Type B pancreatic cell (in vitro differentiated cells): ENCODE measurements at places on chromosomes 2 and 18. TPM values are rescaled to one million over a fixed set of nuclear protein-coding genes. Genes with fewer than 3 reads are reported as not detected.

ATP5F1A gene
- total RNA-seq = 526 and 558 TPM in 2 replicates

SERPINB12 gene
- 15.5 and 22.3 TPM in 2 replicates for total RNA-seq

DNA sequence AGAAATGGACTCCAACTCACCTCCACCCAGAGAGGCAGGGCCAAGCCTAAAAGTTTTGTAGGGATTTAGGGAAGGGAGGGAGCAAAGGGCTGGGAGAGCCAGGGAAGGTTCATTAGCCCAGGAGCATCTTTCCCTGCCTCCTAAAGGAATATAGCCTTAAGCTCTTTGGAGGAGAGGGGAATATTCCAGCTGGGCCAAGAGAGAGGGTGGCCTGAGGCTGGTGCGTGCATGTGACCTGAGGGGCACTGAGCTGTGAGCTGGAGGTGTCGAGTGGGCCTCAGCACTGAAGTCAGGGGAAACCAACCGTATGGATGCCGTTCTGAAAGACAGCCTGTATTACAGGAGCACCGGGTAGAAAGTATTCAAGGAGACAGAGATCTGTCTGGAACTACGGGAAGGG lies 112.6 kb downstream of the KLHL29 start:
- H3K36me3 ChIP-seq = no peaks in the 10 kb centered on the region
- H3K27ac ChIP-seq = peak overlapping the region; percentile 56
- no peaks in the 10 kb centered on the region for H3K27me3 ChIP-seq
- no peak overlapping the region for H3K4me3 ChIP-seq
- H3K4me1 ChIP-seq = peaks cover 54% of the 10 kb centered on the region

GRCh38 chr2:98849113-98849512 lies 86.9 kb downstream of the CRACDL start:
- no peak for DNase-seq
- no peak overlapping the region for H3K4me3 ChIP-seq
- peaks cover 4% of the 10 kb centered on the region for H3K27me3 ChIP-seq

- no peak overlapping the region for H3K27ac ChIP-seq
- no peak overlapping the region for H3K4me3 ChIP-seq
- no peaks in the 10 kb centered on the region for H3K27me3 ChIP-seq
Measured at GRCh38 chr2:239278941-239279365, 121.9 kb downstream of the HDAC4 start.

- no peak for DNase-seq
- H3K36me3 ChIP-seq = peaks cover 10% of the 10 kb centered on the region
- no peak overlapping the region for H3K27ac ChIP-seq
- no peaks in the 10 kb centered on the region for H3K27me3 ChIP-seq
- no peak overlapping the region for H3K4me3 ChIP-seq
Measured at GRCh38 chr2:169683425-169684134, 10.6 kb downstream of the CFAP210 start.

- no peak overlapping the region for H3K4me3 ChIP-seq
- H3K27me3 ChIP-seq = no peaks in the 10 kb centered on the region
- peaks cover 11% of the 10 kb centered on the region for H3K4me1 ChIP-seq
- peak overlapping the region; percentile 17 for H3K27ac ChIP-seq
Measured at GRCh38 chr2:63875559-63876245, 34.0 kb downstream of the UGP2 start.

C2orf72 gene
- 9.9 and 16.7 TPM in 2 replicates for total RNA-seq

GRCh38 chr2:19893520-19894133 lies 8.2 kb downstream of the TTC32 start:
- H3K27ac ChIP-seq = no peak overlapping the region
- peaks cover 29% of the 10 kb centered on the region for H3K4me1 ChIP-seq
- no peak overlapping the region for H3K4me3 ChIP-seq

- H3K36me3 ChIP-seq = no peaks in the 10 kb centered on the region
- peak overlapping the region; percentile 77 for H3K4me3 ChIP-seq
- H3K27me3 ChIP-seq = peaks cover 65% of the 10 kb centered on the region
- peak; percentile 81 for DNase-seq
- peaks cover 5% of the 10 kb centered on the region for H3K4me1 ChIP-seq
- H3K27ac ChIP-seq = no peak overlapping the region
Measured at GRCh38 chr2:70964596-70965386, 13.6 kb upstream of the ANKRD53 start.

DSC2 gene
- total RNA-seq = 85.4 and 352 TPM in 2 replicates

SIX3 gene
- total RNA-seq = 0.68 TPM in 1 of 2 replicates, not detected in the other

SLC66A3 gene
- total RNA-seq = 6.3 and 6.5 TPM in 2 replicates

- H3K27me3 ChIP-seq = peaks cover 3% of the 10 kb centered on the region
- H3K27ac ChIP-seq = peak overlapping the region; percentile 14
- no peak for DNase-seq
- H3K4me1 ChIP-seq = peaks cover 63% of the 10 kb centered on the region
- H3K4me3 ChIP-seq = no peak overlapping the region
- no peaks in the 10 kb centered on the region for H3K36me3 ChIP-seq
Measured at GRCh38 chr2:16325016-16325975, 340.3 kb downstream of the CYRIA start.

- DNase-seq = peak; percentile 68
- peaks cover 19% of the 10 kb centered on the region for H3K4me1 ChIP-seq
- H3K27me3 ChIP-seq = peaks cover 5% of the 10 kb centered on the region
- H3K4me3 ChIP-seq = peak within 1 kb of the TSS; percentile 94
- H3K36me3 ChIP-seq = peaks cover 3% of the 10 kb centered on the region
Measured at GRCh38 chr2:70978341-70979179, at the start of gene ANKRD53. ANKRD53 (plus strand) TSS chr2:70978630; CDS start chr2:70978646, 16 bp downstream.

- no peak for DNase-seq
- peaks cover 25% of the 10 kb centered on the region for H3K4me1 ChIP-seq
- no peak overlapping the region for H3K27ac ChIP-seq
Measured at GRCh38 chr2:219969508-219969907, 342.1 kb downstream of the SLC4A3 start.

DNA sequence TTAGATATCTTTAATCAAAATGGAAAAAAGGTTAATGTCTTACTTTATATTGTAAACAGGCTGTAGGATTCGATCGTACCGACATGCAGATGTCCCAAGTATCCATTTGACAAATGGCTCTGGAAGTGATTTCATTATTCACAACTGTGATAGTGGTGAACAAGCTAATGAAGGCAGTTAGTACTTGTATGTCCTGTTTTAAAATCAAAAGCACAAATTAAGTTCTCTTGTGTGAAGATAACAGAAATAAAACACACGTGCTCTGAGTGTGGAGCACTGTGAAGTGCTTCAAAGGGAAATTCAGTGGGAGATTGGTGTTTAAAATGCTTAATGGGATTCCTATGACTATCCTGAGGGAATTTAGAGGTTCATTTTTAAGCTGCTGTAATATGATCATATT lies 8.6 kb upstream of the LRP1B start:
- H3K4me3 ChIP-seq = no peak overlapping the region
- peaks cover 5% of the 10 kb centered on the region for H3K27me3 ChIP-seq
- no peak for DNase-seq
- H3K4me1 ChIP-seq = peaks cover 12% of the 10 kb centered on the region

IL1RL1 gene
- not detected in 2 replicates for total RNA-seq

GRCh38 chr2:192887337-192887736 lies 692.6 kb upstream of the TMEFF2 start:
- peaks cover 23% of the 10 kb centered on the region for H3K4me1 ChIP-seq
- H3K4me3 ChIP-seq = peak overlapping the region; percentile 52
- peaks cover 10% of the 10 kb centered on the region for H3K27me3 ChIP-seq
- no peaks in the 10 kb centered on the region for H3K36me3 ChIP-seq

SLC23A3 gene
- total RNA-seq = 5.5 and 6.1 TPM in 2 replicates

GRCh38 chr2:41779888-41780287 lies 267.9 kb upstream of the PKDCC start:
- DNase-seq = no peak
- peaks cover 5% of the 10 kb centered on the region for H3K27me3 ChIP-seq
- no peaks in the 10 kb centered on the region for H3K36me3 ChIP-seq
- H3K4me1 ChIP-seq = peaks cover 19% of the 10 kb centered on the region
- H3K4me3 ChIP-seq = no peak overlapping the region

DNA sequence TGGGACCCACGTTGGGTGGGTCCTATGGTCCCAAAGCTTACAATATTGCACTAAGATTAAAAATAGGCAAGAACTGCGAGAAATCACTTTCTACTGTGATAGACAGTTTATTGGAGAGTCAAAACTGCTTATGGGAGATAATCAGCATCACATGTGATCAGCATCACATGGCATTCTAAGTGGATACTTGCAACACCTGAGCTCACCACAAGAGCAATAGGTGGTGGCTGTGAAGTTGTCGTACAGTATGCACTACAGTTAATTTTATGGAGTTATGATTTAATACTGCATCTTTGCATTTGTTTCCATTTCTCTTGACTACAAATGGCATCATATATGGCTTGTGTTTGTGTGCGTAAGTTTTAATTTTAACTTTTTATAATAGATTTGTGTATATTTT lies 11.6 kb downstream of the PNO1 start:
- DNase-seq = no peak
- no peak overlapping the region for H3K4me3 ChIP-seq
- H3K27me3 ChIP-seq = no peaks in the 10 kb centered on the region

IL36RN gene
- total RNA-seq = 12.0 and 17.7 TPM in 2 replicates

- no peak overlapping the region for H3K4me3 ChIP-seq
- H3K4me1 ChIP-seq = no peaks in the 10 kb centered on the region
- DNase-seq = no peak
- peaks cover 8% of the 10 kb centered on the region for H3K27me3 ChIP-seq
Measured at GRCh38 chr2:186690786-186691185, 3.1 kb upstream of the FAM171B start.

DNA sequence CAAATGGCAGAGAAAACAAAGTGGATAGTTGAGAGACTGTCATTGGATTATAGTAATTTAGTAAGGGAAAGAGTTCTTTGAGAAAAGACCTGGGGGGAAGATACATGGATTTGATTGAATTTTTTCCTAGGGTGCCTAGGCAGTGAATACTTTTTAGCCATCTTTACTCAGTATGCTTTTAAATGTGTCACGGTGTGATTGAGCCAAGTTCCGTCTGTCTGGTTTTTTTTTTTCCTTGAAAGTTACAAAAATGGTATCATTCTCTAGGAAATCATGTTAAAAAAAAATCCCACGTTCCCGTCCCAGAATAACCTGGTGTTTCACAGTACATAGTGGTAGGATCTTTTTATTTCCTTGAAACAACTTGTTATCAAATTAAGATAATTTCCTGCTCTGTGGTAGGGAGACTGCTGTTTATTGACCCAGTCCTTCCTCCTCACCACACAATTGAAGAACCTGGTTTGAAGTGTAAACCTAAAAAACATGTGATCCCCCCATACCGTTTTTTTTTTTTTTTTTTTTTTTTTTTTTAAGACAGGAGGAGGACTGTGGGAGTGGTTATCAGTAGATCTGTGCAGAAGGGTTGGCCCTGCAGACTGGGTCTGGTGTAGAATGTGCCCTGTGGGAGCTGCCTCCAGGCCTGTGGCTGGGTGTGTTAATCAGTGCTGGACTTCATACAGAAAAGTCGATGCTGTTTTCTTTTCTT lies 55.1 kb downstream of the DGKD start:
- no peak for DNase-seq
- H3K36me3 ChIP-seq = peaks cover 36% of the 10 kb centered on the region
- peak overlapping the region; percentile 52 for H3K27ac ChIP-seq
- no peak overlapping the region for H3K4me3 ChIP-seq
- H3K27me3 ChIP-seq = no peaks in the 10 kb centered on the region

CHRND gene
- total RNA-seq = 0.60 TPM in 1 of 2 replicates, not detected in the other

DNA sequence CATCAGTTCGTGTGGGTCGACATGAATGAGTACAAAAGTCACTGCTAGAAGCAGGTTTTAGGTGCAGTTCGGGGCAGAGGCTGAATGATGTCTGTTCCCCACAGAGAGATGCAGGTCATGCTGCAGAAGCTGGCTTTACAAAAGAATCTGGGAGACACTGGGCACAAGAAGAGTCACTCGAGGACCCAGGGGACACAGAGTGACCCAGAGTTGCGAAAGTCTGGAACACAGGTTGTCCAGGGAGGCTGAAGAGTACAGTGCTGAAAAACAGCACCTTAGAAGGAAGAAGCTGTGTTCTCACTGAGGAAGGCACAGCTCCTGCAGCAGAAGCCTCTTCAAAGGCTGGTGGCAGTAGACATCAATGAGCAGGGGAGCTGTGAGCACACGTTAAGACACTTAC lies 14.8 kb downstream of the CACNB4 start:
- no peaks in the 10 kb centered on the region for H3K4me1 ChIP-seq
- DNase-seq = no peak
- no peak overlapping the region for H3K27ac ChIP-seq
- peaks cover 3% of the 10 kb centered on the region for H3K27me3 ChIP-seq
- no peak overlapping the region for H3K4me3 ChIP-seq

- H3K4me3 ChIP-seq = no peak overlapping the region
- no peaks in the 10 kb centered on the region for H3K36me3 ChIP-seq
- H3K27ac ChIP-seq = no peak overlapping the region
- H3K4me1 ChIP-seq = no peaks in the 10 kb centered on the region
- no peak for DNase-seq
Measured at GRCh38 chr2:14944562-14945346, 312.2 kb downstream of the LRATD1 start.

GRCh38 chr2:131127076-131127475 lies 21.9 kb downstream of the PLEKHB2 start:
- no peak overlapping the region for H3K27ac ChIP-seq
- no peak for DNase-seq
- H3K36me3 ChIP-seq = peaks cover 56% of the 10 kb centered on the region
- H3K27me3 ChIP-seq = no peaks in the 10 kb centered on the region

DNA sequence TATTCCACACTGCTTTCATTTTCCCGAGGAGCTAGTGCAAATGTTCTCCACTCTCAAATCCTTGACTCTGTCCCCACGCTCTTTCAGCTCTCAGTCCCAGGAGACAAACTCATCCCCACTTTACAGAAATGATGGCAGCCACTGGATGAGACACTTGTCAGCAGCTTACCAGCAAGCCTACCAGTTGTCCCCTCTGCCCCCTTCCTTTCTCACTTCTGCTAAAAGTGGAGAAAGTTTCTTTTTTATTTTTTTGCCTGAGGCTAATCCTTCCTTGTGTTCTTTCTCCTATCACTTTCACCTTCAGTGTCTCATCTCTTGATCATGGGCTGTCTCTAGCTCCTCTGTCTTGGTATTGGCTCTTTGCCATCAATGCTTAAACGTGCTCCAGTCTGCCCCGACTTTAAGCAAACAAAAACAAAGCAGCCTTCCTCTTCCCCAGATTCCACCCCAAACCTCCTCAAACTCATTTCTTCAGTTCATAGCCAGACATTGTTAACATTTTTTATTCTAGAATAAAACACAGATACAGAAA lies 64.5 kb downstream of the TTC32 start:
- peaks cover 32% of the 10 kb centered on the region for H3K27me3 ChIP-seq
- no peak overlapping the region for H3K27ac ChIP-seq
- H3K4me1 ChIP-seq = no peaks in the 10 kb centered on the region
- DNase-seq = peak; percentile 29
- no peak overlapping the region for H3K4me3 ChIP-seq

DNA sequence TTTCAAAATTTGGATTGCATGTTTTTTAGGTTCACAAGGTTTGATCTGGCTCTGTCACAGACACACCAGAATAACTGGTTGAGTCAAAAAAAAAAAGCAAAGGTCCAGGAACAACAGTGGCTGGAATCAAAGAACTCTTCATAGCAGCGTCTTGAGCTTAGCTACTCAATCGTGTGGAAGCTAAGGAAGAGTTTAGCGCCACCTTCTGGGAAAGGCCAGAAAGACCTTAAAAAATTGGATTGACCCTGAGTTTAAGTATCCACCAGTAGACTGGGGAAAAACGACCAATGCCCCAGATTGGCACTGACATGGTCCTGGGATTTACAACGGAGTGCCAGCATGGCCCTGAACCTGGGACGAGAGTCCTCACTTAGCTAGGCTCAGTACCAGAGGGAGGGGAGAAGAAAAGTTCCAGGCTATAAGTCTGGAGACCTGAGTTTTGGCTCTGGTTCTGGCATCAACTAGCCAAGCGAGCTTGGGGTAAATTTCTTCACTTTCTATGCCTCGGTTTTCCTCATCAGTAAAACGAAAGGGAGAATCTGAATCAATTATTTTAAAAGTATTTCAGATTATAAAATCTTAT lies 71.1 kb upstream of the TFCP2L1 start:
- no peak overlapping the region for H3K27ac ChIP-seq
- H3K4me1 ChIP-seq = peaks cover 9% of the 10 kb centered on the region
- no peak for DNase-seq
- H3K4me3 ChIP-seq = no peak overlapping the region
- no peaks in the 10 kb centered on the region for H3K27me3 ChIP-seq
